ENCODE measurements at places on chromosomes 11 and 22.

DNA sequence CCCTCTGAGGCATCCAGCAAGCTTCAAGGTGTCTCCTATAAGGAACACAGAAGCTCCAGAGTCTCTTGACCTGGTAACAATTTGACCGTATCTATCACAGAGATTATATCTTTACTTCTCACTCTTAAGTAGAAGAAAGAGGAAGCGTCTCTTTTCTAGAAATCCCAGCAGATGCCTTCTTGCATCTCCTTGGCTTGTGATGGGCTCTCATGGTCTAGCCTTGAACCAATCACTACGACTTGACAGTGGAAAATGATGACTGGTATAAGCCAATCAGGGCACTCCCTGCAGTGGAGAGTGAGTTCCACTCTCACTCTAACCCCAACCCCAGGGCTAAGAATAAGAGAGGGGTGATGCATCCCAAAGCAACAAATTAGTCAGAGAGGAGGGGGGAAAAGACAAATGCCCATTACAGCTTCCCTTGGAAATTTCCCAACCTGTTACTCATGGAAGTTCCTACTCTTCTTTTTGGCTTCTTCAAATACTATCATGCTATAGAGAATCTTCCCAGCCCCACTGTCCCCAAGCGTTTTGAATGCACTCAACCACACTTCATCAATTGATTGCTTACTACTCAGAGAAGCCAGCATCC lies 293.5 kb downstream of the MN1 start:
- no peak for DNase-seq

DNA sequence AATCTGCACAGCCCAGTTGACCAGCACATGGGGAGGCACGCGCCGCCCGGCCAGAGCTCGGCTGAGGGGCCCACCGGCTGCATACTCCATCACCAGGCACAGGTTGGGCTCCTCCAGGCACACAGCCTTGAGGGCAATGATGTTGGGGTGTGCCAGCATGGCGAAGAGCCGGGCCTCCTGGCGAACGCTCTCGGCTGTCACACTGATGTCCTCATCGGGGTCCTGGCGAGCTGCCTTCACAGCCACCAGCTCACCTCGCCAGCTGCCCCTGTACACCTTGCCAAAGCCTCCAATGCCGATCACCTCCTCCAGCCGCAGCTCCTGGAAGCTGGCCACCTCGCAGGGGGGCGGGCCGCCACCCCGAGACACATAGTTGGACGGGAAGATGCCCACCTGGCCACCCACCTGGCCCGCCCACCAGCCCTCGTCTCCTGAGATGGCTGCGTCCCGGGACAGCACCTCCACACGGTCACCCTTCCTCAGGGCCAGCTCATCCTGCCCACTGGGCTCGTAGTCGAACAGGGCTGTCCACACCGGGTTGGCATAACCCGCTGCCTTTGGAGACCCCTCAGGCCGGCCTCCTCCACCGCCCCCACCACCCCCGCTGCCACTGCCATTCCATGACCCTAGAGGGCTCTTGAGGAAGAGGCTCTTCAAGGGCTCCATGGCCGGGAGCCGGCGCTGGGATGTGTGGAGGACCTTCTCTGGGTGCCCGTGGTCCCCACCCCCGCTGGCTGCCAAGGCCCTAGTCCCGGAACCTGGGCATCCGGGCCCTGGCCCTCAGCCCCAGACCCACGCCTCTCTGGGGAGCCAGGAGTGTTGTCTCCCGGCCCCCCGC lies 711 bp downstream of the MAP3K11 start:
- DNase-seq = no peak

DNA sequence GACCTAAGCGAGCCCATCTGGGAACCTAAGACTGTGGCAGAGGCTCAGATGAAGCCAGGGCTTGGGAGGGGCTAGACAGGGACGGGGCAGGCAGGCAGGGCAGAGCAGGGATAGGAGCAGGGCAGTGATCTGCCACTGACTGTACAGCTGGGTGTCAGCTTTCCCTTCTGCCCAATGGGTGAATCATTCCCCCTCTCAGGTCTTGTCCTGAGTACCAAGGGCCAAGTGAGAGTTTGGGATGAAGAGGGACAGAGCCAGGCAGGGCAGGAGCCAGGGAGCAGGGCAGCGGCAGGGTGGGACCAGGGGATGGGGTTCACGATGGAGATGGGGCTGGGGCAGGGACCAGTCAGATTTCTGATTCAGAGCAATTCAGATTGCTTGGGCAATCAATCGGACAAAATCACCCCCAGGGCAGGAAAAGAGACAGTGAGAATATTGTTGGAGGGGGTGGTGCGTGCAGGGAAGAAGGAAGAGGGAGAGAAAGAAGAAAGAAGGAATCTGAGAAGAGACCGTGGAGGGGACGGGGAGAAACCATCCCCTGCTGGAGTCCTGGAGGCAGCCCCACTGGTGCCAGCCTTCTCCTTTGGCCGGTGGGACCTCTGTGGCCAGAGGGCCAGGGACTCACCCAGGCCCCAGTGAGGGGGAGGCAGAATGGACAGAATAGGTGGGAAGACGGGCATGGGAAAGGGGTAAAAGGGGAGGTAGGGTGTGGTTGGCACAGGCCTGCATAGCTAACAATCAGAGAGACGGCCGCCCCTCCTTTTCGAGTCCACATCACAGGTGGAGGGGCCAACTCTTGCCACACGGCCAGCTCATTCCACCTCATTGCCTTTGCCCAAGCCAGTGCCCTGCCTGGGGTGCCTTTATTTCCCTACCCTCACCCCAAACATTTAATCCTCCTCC lies 47.2 kb downstream of the CYTH4 start:
- no peak for DNase-seq

GRCh38 chr11:105906517-105906916 lies 115.5 kb downstream of the MSANTD4 start:
- DNase-seq = no peak

DNA sequence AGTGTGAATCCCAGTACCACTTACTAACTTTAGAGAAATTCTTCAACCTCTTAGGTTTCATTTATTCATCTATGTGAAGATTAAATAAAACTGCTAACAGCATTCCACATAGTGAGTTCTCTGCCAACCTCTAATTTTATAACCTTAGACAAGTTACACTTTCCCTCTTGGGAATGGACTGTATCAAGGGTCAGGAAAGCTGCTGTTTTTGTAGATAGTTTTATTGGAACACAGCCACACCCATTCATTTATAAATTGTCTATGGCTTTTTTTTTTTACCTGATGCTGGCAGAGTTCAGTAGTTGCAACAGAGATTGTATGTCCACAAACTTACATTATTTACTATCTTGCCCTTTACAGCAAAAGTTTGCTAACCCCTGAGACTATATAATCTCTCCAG lies 81.1 kb downstream of the PAK1 start:
- DNase-seq = no peak

DNA sequence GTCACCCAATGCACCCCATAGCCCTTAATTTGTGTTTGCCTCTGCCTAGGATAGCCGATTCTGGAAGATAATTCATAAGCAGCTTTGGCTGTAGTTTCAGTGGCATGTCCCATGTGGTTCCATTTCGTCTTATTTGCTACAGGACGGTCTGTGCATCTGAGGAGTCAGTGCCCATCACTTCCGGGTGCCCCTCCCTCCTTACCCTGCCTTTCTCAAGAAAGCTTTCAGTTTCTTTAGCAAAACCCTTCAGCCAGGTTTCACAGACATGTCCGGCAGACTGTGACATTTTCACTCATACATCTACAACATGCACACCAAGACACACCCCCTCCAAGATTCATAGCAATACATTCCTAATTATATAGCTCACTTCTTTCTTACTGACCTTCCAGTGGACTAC lies 14.3 kb downstream of the TP53AIP1 start:
- no peak for DNase-seq

GRCh38 chr11:85595285-85595884 lies 31.8 kb downstream of the DLG2 start:
- DNase-seq = no peak

DNA sequence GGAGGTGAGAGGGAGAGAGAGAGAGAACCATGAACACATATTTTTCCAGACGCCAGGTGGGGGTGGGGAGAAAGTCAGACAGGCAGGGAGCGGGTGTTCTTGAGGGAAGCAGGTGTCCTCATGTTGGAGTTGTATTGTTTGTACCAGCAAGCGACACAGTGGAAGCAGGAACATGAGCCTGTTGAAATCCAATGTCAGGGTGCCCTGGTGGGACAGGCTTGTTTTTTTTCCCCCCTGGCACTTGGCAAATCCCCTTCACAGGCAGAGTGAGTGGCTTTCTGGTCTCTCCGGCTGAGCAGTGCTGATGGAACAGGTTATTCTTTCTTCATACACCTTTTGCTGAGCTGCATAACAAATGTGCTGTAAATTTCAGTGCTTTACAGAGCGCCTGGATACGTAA lies 125.6 kb downstream of the GRIK4 start:
- no peak for DNase-seq

DNA sequence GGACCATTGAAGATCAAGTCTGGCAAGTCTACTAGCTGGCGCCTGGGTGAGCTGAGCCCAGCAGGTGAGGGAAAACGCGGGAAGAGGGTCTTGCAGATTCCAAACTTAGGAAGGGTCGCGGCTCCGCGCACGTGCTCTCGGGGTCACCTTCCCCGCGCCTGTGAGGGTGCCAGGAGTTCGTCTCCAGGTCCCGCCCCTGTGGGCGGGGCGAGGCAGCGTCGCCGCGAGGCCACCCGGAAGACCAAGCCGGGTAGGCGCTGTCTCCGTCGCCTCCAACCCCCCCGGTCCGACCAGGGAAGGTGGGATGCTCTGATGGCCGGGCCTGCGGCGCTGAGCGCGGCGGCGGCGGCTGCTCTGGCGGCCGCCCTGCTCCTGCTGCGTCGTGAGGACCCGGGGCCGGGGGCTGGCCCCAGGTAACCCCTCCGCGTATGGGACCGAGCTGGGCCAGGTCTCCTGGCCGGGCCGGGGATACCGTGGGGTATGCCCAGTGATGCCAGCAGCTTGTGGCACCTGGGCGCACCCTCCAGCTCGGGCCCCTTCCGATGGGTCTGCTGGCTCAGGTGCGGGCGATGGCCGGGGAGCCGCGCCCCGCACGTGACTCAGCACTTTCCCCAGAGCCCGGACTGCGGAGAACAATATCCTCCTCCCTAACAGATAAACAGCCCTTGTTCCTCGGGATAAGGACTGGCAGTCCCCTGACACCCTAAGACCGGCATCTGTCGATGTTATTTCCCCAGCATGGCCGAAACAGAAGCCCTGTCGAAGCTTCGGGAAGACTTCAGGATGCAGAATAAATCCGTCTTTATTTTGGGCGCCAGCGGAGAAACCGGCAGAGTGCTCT lies at the start of gene HTATIP2:
HTATIP2 (plus strand) TSS at position 215 of the 841 bp plus-strand sequence; CDS start at position 739, 524 bp downstream.
- peak; percentile 59 for DNase-seq

DNA sequence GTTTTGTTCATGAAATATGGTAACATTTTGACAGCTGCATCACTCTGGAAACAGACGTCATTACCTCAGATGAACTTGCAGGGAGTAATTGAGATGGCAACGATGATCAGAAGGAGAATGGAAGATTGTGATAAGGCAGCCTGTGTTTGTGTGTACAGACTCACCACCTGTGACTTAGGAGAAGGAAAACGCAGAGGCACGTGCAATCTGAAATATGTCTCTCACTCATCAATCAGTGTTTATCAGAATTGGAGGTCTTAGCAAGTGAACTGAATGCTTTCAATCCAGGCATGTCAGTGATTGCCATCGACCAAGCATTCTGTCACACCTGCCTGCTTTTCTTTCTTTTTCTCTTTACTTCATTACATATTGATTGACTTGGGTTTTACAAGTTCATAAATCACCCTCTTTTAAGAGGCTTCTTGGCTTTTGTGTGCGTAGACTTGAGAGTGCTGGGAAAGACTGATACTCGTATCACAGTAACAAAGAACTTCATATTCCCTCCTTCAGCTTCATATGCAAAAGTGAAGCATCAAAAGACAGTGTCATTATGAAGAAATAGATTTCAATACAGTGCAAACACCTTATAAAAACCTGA lies 24.6 kb downstream of the FAT3 start:
- no peak for DNase-seq

- no peak for DNase-seq
Measured at GRCh38 chr22:46455446-46455845, 82.0 kb downstream of the CELSR1 start.

GRCh38 chr22:22394591-22394990 lies 114.0 kb downstream of the ZNF280B start:
- DNase-seq = no peak

- DNase-seq = no peak
Measured at GRCh38 chr22:31577711-31578110, 81.4 kb downstream of the SFI1 start.

DNA sequence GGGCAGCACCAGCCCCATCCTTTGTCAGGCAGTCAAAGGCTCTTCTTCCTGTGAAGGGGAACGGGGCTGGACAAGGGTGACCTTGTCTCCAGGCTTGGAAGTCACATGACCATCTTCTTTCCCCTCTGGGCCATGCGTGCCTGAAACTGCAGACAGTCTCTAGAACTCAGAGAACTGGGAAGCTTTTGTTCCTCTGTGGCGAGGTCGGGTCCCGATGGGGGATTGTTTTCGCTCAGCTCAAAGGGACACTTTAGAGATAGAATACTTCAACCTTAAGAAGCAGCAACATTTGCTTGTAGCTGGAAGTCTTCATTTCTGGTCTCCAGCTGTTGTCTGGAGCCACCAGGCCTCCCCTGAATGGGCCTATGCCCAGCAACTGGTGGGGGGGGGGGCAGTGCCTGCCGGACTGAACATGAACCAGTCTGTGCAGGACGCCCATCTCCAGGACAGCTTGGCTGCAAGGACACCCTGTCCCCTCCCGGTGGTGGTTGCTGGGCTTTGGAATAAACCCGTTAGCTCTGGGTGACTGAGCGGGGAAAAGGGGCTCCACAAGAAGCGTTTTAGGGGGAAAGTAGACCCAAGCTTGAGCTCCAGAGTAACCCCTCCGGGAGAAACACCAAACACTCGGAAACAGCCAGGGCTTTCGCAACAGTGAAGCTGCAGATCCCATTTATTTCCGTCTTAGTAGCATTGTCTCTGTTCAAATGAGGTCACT lies 55.7 kb upstream of the EMID1 start:
- DNase-seq = no peak

- DNase-seq = no peak
Measured at GRCh38 chr11:26930518-26931247, 63.2 kb upstream of the FIBIN start.

DNA sequence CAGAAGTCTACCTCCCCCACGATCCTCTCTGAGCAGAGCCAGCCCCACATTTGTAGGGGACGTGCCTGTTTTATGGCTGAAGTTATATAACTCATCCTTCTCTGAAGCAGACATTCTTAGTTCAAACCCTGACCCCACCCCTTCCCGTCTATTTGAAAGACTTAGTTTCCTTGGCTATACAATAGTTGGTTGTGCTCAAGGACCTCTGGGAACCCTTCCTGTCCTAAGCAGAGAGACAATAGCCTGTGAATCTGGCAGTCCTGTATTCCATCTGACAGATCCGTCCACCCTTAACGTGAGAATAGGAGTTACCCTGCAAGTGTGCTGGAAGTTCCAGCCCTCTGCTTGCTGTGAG lies 75.2 kb downstream of the MN1 start:
- no peak for DNase-seq
